ENCODE measurements at places on chromosomes 12 and 14.

DNA sequence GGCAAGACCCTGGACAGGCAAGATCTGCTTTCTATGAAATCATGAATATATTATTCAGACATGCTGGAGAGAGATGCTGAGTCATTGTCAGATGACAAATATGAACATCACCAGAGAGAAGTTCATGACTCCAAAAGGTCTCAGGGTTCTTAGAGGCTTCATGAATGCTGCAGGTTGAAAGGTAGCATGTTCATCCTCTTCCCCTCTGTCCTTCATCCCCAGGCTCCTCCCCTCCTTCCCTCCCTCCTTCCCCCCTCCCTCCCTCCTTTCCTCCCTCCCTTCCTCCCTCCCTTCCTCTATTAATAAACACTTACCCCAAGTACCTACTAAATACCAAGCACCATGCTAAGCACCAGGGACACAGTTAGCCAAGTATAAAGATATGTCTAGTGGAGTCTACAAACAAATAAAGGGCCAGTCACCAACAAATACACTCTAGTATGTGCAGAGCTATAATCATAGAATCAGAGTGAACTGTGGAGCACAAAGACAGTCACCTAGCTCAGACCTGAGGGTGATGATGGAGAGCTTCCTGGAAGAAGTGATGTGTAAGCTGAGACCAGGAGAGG is 46.2 kb downstream of the RPH3A start:
- peak; percentile 21 for DNase-seq

DNA sequence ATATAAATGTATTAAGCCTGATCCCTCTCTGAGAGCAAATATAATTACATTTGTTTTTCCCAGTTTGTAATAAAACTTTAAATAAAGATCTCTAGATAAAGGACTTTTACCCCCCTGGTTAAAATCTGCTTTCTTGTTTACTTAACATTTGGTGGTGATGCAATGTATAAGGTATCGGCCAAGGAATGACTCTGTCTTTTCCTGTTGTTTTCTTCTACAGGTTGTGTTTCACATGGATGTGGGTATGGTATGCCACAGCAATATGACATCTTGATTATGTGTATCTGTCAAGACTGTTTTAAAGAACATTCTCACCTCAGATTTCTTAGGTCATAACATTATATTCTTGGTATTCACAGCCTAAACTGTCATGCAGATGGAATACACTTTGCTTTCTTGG is 210.6 kb upstream of the NOVA1 start:
- peak; percentile 0 for DNase-seq

DNA sequence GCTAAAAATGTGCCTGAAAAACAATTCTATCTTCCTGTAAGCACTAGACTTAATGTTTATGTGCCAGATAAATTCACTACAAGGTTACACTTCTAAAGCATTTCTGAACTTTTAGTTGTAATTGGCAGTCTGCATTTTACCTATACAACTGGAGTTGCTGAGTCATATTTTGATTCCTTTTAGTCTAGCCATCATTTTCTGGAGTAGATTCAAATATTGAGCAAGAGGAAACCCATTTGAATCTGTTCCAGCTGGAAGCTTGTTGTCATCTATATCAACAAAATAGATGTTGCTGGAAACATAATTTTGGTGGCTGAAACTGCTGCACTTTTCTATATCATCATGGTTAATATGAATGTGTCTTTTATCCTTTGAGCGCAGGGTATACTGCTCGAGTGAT is 122.2 kb upstream of the CCDC175 start:
- DNase-seq, result no peak

GRCh38 chr14:95784137-95784536 is 70.2 kb upstream of the TCL1A start:
- peak; percentile 22 for DNase-seq

DNA sequence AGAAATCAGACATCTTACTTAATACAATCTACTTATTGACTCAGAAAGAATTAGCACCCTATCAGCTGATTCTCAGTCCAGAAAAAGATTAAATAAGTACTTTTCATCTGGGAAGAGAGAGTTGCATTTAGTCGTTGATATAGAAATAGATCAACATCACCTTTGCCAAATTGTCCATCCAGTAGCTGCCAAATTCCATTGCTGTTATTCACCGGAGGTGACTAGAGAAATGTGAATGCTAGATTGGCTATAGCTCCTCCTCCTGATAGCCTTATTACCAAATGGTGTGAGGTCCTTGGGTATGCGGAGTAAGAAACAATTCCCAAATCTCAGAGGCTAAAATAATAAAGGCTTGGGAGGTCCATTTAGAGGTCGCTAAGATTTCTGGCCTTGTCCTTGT is 723.3 kb upstream of the FLRT2 start:
- DNase-seq, result peak; percentile 3

- DNase-seq, result no peak
Measured at GRCh38 chr14:104979758-104980610, 1.8 kb upstream of the AHNAK2 start.

DNA sequence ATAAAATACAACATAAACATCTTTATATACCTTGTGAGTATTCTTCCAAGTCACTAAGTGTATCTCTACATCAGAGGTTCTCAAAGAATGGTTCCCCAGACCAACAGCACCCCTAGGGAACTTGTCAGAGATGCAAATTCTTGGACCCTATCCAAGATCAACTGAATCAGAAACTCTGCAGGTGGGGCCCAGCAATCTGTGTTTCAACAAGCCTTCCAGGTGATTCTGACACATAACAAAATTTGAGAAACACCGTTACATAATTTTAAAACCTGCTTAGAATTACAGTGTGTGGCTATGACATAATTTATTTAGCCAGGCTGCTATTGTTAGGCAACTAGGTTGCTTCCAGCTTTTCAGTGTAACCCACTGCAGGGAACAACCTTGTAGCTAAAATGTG is 49.8 kb downstream of the NTN4 start:
- DNase-seq, result no peak

DNA sequence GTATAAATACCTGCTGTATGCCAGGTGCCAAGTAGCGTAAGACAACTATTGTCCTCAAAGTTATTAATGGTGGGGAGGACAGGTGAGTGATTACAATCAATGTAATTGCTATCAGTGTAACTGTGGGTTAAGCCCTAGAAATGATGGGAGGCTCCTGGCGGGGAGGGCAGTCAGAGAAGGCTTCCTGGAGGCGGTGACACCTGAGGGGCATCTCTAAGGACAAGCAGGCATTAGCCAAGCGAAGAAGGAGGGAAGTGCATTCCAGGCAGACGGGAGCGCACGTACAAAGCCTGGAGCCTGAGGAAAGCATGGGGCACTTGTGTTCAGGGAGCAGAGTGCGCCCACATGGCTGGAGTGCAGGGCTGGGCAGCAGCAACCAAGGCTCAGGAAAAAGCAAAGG is 182.9 kb upstream of the PRMT8 start:
- no peak for DNase-seq

DNA sequence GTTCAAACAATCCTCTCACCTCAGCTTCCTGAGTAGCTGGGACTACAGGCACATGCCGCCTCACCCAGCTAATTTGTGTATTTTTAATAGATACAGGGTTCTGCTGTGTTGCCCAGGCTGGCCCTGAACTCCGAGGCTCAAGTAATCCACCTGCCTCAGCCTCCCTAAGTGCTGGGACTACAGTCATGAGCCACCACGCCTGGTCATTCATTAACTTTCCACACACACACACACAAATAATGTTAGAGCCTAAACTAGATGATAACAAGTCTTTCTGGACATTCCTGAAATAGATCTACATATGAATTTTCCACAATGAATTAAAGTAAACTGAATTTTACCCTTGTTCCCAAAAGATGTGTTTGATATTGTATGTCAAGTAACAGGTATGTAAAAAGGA is 776.0 kb downstream of the GALC start:
- DNase-seq, result no peak

DNA sequence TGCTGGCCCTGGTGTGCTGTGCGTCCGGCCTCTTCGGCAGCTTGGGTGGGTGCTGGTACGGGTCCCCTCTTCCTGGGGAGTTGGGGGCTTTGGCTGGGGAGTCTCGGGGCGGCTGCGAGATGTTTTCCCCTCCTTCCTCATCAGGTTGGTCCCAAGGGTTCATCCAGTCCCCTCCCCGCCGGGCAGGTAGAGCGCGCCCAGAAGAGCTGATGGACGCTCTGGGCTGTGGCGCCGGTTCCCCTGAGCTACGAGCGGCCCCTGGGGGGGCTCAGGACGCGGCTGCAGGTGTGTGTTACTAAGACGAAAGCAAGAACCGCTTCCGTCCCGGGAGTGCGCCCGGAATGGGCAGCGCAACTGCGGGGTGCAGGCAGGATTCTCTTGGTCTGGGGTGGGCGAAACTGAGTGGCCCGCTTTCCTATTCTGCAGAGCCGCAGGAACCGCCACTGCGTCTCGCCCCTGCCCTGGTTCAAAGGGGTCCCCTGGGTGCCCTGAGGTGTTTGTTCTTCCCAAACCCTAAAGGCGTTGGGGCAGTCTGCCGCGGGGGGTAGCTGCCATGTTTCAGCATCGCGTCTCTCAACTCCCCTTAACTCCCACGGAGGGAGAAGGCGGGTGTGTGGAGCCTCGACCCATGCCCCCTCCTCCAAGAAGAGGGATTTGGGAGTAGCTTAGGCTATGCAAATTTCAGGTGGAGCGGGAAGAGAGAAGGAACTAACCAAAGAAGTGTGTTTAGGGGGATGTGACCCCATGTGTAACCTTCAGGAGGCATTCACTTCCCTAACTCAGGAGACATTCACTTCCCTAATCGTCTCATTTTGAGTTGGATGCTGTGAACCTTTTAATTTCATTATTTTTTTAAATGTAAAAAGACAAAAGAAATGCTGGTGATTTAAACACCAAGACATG is 1.2 kb downstream of the SLC24A4 start:
- no peak for DNase-seq

DNA sequence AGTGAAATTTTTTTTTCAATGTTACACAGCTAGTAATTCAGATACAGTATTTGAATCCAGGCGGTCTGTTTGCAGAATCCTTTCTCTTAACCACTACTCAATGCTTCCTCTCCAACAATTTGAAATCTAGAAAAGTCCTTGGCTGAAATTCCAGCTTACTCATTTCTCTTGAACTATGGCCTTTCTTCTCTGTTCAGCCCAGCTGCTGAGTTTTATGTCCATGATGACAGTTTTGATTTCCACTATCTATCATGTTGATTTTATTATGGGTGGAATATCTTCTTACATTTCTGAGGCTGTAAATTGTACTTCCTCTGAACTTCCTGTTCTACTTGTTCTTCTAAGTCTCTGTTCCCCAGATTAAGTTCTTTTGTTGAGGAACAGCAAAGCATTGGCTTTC is 315.3 kb downstream of the DIO2 start:
- DNase-seq, result no peak

GRCh38 chr14:96085369-96085768 is 46.2 kb downstream of the C14orf132 start:
- no peak for DNase-seq

GRCh38 chr12:51076236-51076930 is 7.0 kb downstream of the CSRNP2 start:
- DNase-seq, result no peak

DNA sequence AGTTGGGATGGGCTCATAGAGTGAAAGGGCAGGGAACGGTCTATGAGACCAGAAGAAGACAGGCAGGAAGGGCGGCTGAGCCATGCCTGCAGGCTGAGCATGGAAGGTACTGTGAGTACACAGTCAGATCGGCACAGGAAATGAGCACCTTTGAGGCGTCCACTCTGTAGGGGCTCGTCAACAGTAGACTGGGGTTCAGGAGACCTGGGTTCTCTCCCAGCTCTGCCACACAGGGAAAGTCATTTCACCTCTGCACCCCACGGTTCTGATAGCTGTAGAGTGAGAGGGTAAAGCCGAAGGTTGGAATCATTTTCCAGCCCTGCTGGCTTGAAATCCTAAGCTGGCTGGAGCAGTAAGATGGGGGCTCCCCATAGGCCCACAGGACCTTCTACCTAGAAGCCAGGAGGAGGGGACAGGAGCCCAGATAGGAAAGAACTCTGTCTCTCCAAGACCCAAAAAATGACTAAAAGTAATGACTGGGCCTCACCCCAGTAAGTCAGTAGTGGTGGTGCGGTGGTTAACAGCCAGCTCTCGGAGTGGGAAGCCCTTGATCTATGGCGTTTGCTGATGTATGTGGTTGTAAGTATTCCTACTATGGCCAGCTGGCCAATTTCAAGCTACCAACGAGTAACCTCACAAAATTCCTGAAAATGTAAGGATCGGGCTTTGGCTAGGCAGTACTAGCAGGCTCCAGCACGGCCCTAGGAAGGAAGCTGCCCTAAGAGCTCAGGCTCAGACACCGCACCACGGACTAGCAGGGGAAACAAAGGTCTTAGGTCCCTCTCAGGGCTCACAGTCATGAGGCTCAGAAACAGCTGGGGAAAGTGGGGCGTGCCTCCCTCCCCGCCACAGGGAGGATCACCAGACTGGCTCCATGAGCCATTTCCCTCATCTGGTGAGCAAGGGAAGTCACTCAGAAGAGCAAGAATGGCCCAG is 10.3 kb upstream of the CD27 start:
- DNase-seq, result no peak

GRCh38 chr12:41026151-41026550 is 162.0 kb upstream of the PDZRN4 start:
- DNase-seq, result no peak

DNA sequence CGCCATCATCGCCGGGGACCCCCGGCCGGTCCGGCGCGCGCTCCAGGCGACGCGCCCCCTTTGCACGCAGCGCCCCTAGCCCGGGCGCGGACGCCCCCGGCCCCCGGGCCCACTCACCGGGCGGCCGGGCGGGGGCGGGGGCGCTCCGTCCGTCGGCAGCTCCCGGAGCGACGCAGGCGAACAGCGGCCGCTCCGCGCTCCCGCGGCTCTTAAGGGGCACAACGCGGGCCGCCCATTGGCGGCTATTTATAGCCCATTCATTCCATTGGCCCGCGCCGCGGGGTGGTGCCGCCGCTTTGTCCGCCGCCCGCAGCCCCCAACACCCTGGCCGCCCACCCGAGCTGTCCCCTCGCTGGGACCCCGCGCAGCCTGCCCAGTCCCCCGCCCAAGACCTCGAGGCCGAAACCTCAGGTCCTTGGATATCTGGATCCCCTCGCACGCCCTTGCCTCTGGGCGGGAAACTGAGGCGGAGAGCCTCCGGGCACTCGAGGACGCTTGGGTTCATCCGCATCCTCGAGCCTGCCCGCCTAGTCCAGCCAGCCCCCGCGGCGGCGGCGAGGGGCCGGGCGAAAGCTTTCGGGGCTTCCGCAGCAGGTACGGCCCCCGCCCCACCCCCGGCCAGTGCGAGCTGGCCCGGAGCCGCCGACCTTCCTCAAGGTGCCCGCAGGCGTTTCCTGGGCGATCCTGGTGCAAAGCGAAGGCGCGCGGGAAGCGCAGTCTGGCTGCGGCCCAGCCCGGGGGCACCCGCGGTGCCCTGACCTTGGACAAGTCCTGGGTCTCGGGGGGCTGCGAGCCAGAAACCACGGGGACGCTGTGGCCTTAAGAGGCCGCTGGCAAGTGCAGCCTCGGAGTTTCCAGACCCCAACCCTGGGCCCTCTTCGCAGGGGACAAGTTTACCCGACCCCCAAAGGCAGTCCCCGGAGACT is at the start of gene CKB:
CKB (minus strand) TSS at position 182 of the 926 bp plus-strand sequence. CDS start 337 bp downstream, outside the sequence.
- peak; percentile 54 for DNase-seq

- no peak for DNase-seq
Measured at GRCh38 chr12:22409377-22410164, 75.1 kb upstream of the ST8SIA1 start.
